ENCODE measurements at places on chromosomes 7 and 10.
A peak's percentile ranks its signal among the peaks of the same experiment; 100 is the strongest.

DNA sequence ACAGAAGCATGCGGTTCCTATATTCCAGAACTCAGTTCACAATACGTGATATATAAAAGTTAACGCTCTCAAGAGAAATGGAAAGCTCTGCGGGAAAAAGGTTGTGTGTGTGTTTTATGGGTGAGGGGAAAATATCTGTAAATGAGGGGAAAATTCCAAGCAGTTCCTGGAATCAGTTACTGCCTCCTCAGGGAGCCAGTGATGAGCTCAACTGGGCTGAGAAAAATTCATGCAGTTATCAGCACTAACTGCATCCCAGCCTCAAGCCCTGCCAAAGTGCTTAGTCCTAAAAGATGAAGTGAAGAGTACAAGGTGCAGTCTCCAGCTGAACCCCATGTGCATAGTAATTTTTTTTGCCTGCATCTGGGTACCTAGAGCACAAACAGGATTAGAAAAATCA, 191.9 kb downstream of the CDK14 start:
- DNase-seq, result no peak

DNA sequence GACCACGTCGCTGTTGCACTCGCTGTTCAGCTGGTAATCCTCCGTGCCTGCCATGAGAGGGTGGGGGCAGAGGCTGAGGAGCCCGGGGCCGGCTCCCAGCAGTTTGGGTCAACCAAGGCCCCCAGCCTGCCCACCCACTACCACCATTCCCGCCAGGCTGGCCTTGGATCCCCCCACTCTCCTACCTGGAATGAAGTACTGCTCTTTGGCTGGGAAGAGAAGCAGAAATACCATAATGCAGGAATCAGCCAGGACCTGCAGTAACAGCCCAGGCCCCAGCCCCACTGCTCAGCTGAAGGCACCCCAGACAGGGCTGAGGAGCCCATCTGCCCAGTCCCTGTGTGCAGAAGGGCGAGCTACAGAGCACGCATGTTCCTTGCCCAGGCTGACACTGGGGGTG, 138.0 kb downstream of the SLIT1 start:
- no peak for DNase-seq

- peak; percentile 51 for DNase-seq
These were observed 87.4 kb downstream of the CHN2 start for GRCh38 chr7:29281782-29282541.

DNA sequence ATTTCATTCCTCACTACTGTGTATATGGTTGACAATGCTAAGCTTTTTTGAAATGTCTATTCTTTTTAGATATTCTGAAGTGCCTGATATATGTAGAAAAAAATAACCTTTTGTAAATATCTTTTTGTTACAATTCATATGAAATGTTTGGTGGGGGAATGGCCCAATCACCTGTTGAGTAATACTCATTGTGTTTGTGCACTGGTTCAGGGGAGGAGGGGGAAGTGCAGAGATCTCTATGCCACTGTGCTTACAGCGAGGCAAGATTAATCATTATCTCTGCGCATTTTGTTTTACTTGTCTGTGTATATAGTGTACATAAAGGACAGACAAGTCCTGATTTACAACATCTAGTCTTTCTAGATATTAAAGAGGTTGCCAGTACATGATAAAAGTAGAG, 25.2 kb downstream of the NUP42 start:
- no peak for DNase-seq

DNA sequence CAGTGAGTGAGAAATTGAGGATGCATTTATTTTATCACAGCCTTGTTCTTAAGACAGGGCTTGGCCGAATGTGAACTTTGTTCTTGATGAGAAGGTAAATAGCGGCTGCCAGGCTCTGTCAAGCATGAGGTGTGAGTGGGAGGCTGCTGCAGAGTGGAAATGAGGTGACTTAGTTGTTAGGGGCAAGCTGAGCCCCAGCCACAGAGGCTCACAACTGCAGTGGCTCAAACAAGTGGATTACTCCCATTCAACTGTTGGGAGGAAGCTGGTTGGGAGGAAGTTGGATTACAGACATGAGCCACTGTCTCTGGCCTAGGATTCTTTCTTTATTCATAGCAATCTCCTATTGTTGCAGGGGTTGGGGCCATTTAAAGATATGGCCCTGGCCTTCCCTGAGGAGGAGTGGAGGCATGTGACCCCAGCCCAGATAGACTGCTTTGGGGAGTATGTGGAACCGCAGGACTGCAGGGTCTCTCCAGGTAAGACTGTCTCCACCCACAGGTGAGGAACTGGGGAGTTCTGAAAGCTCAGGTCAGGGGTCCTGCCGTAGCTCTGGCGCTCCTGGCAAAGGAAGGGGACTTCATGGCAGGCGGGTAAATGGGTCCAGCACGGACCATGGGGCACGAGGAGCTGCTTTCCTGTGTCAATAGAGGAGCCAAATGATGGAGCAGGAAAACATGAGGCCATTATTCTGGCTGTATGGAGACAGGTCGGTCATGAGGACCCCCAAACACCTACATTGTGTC, 7.1 kb downstream of the ZSCAN25 start:
- no peak for DNase-seq

DNA sequence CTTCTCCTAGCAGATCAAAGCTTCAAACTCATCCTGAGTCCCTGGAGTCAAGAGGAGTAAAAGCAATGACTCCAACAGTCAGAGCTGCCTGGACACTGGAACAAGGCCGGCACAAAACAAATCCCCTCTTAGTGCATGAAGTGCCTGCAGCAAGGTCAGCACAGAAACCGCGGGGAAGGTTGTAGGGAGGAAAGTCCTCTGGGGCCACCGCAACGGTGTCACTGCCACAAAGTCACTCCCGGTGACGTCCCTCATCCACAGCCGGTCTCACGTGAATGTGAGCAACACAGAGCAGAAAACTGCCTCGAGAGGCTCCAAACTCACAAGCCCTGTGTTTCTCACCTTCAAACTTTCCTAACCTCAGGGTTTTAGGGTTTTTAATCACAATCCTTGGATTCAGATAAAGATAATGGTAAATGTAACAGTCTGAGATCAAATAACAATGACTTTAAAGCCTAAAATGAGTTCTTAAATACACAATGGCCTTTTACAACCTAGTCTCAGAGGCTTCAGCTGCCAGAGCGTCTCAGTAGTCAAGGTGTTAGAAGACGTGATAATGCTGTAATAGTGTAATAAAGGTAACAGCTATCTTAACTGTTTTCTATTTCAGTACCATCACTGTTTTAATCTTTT, 274.3 kb downstream of the ZMYND11 start:
- no peak for DNase-seq

- no peak for DNase-seq
These were observed 54.8 kb upstream of the EXOC4 start for GRCh38 chr7:133197972-133198544.

DNA sequence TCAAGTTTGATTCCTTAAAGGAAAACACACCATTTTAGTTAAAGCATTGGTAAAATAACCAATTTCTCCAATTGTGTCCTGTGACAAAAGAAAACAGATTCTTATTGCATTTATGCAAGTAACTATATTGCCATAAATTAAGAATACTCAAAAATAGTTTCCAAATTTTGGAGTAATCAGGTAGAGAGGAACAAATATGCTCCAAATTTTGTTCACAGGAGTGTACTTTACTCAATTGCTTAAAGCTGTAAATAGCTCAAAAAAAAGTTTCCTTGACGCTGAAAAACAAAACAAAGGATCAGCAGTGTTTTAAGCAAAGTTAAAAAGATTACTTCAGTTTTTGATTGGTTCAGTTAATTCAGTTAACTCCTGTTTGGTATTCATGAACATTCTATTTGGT, 52.2 kb upstream of the INHBA start:
- no peak for DNase-seq

DNA sequence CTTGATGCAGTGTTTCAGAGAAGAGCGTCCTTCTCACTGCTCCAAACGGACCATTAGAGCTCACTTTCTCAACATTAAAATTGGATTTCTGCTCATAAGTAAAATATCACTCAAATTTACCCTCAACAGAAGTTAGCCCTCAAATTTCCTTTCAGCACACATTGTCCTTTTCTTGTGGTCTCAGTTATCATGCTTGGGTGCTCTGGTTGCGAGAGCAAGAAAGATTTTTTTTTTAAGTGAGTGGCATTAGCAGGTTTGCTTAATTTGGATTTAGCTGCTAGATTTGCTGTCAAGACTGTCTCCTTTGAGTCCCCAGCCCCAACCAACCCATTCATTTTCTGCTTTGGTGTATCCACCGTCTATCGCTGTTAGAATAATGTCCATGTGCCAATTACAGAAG, 2.6 kb upstream of the CH25H start:
- no peak for DNase-seq

DNA sequence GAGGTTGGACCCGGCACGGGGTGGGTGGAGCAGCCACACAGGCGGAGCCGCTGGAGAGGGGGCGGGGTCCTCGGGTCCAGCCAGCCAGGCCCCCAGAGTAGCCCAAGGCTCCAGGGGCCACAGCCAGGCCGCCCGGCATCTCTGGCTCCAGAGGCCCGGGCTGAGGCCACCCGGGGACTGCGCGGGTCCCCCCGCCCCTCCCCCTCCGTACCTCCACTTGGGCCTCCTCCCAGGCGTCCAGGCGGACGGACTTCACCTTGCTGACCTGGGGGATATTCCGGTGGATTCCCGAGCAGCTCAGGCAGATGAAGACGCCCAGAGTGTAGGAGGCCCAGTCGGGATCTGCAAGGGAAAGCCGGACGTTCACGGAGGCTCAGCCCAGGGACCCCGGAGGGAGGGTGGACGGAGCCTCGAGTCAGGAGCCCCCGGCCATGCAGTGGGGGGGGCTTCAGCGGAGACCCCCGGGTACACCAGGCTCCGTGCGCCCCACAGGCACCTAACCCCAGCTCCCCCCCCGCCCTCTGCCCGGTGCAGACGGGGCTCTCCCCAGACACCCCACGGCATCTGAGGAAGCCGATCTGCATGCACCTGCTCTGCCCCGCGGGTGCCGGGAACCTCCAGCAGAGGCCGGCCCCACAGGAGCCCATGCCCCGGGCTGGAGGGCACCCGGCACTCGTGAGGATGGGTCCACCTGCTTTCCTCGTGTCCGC, 19.2 kb downstream of the ADAP1 start:
- no peak for DNase-seq

GRCh38 chr10:117350909-117351308, 24.3 kb downstream of the PDZD8 start:
- no peak for DNase-seq

- no peak for DNase-seq
These were observed 15.3 kb downstream of the CALML3 start for GRCh38 chr10:5540080-5540479.

DNA sequence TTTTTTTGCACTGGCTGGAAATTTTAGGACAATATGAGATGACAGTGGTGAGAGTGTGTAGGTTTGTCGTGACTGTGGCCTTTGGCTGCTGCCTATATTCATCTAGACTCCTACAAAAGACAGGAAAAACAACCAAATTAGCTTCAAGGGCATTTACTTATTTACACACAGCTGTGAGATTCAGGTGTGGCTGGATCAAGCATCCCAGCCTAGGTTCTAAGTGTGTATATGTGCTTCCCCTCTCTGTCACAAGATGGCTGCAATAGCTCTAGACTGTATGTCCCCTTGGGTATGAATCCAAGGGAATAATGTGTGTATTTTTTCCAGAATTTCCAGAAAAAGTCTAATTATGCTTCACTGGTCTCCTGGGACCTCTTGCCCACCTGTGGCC, 25.5 kb upstream of the INPP5A start:
- no peak for DNase-seq

- DNase-seq, result no peak
These were observed 1.2 kb upstream of the ITGB1 start for GRCh38 chr10:32959006-32959920.

DNA sequence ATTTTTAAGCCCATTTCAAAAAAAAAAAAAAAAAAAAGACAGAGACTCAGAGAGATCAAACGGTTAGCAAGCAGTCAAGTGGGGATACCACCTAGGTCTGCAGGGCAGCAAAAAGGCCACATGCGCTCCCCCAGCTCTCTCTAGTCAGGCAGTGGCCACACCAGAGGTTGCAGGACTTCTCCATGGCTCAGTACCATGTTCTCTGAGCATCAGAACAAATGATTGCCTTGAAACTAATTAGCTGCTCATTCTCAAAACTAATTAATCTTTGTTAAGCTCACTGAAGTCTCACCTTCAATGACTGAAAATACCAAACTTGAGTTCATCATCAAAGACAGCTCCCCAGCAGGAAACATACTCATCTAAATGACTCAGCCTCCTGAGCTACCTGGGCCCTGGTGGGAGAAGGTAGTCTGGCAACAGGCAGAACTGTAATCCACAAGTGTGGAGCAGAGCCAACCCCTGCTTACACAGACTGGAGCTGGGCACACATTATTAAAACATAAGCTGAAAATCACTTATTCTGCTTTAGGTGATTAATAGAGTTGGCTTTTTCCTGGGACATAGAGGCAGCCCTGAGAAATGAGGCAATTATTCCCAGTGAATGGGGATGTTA, 319.6 kb downstream of the GRID1 start:
- DNase-seq, result no peak

DNA sequence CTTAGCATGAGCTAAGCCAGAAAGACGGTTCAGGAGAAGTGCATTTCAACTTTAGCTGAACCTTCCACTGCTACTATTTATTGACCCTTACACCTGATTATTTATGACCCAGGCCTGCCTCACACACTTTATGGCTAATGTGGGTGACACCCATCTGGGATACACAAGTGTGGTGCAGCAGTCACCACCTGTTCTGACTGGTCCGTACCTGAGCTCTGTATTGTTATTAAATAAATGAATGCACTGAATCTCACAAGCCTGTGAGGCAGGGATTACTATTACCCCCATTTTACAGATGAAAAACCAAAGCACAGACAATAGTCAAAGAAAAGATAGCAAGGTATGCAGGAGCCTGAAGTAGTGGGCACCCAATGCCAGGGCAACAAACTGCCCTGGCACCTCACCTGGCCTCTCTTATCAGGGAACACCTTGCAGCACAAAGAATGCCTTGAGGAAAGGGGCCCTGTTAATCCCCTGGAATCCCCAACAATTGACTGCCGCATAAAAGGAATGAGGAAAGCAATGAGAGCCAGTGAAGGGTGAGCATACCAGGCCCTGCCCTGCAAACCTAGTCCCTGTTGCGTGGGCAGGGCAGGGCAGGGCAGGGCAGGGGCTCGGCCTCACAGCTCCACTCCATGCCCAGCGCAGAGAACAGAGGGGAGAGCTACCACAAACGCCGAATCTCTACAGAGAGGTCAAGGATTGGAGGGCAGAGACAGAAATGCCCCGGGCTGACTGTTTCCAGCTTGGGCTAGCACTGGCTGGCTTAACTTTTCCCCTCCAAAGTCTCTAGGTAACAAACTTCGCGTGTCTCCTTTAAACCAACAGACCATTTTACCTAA, 1.3 kb downstream of the ANXA11 start:
- DNase-seq, result no peak

GRCh38 chr10:30671026-30671616, 41.6 kb upstream of the LYZL2 start:
- peak; percentile 3 for DNase-seq

GRCh38 chr7:92830532-92831110, 5.8 kb downstream of the CDK6 start:
- no peak for DNase-seq

- no peak for DNase-seq
These were observed 36.5 kb upstream of the EEPD1 start for GRCh38 chr7:36116347-36117202.

Measured in NCI-H1417 treated with DMSO at 0.1 percent for 48 hours (cell line).